ENCODE measurements at places on chromosomes 7 and 10.
A peak's percentile ranks its signal among the peaks of the same experiment; 100 is the strongest.

- no peak for DNase-seq
Measured at GRCh38 chr7:115226410-115226809, 304.5 kb downstream of the MDFIC start.

DNA sequence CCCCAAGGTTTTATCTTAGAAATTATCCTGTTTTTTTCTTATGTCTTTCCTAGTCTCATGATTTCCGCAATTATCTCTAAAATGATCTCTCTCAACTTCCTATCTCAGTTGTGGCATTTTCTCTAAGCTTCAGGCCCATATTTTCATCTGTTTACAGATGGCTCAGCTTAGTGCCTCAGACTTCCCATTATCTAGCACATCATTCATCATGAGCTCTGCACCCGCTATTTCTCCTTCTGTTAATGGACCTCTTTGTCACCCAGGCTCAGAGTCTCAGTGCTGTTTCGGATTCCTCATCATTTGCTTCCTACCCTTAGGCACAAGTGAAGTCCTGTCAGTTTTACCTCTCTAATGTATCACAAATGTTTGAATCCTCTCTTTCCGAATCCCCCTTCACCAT is 84.1 kb downstream of the BMPR1A start:
- DNase-seq = no peak

DNA sequence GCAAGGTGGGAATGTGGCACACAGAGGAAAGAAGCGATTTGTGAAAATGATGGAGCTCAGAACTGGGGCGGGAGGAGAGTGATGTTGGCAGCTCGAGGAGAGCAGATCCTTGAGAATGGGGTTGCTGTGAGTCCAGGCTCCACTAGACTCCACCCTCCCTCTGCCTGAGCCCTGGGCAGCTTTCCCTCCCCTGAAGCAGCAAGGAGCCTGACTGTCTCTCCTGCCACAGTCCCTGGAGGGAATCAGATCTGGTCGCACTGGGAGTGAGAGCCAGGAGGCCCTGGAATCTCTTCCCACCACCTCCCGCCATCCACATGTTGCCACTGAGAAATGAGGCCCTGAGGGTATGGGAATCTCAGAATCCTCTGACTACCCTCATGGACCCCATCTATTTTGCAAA is 362.7 kb downstream of the PLXNA4 start:
- DNase-seq = no peak

- no peak for DNase-seq
Measured at GRCh38 chr10:96873756-96874467, 41.8 kb downstream of the LCOR start.

- DNase-seq = peak; percentile 54
Measured at GRCh38 chr10:12707461-12708185, 293.9 kb downstream of the CCDC3 start.

GRCh38 chr7:99679032-99679399 is 780 bp downstream of the CYP3A5 start:
- no peak for DNase-seq

- no peak for DNase-seq
Measured at GRCh38 chr10:83706952-83707582, 432.2 kb upstream of the GHITM start.

DNA sequence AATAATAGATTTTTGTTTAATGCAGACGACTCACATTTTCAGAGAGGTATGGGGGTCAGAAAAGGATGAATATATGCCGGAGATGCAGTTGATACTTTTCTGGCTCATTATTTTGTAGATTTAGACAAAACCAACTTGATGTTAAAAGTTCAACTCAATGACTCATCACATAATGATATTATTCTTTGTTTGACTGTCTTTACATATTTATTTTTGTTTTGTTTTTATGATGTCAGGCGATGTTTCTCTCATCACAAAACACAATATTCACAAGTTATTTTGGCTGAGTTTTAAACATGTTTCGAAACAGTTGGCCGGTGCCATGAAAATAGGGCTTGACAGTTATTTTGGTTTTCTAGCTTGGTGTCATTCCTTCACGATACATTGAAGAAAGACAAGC is 1.3 kb downstream of the GJD4 start:
- no peak for DNase-seq

DNA sequence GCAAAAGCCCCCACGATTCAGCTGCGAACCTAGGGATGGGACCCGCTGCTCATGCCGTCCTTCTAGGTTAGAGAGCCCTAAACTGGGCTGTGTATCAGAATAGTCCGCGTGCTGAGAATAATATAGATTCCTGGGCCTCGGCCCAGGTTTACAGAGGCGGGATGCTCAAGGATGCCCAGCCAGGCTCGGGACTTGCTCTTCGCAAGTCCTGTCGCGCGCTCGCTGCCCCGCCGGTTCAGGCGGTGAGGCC is 266 bp upstream of the STMP1 start:
- no peak for DNase-seq

GRCh38 chr7:142329062-142329790 is 71.4 kb upstream of the PRSS58 start:
- DNase-seq = no peak

GRCh38 chr7:21819048-21819447 is 126.7 kb downstream of the CDCA7L start:
- no peak for DNase-seq

- no peak for DNase-seq
Measured at GRCh38 chr7:101488826-101489572, 126.3 kb downstream of the COL26A1 start.

- DNase-seq = no peak
Measured at GRCh38 chr7:46368871-46369270, 447.8 kb upstream of the IGFBP3 start.

DNA sequence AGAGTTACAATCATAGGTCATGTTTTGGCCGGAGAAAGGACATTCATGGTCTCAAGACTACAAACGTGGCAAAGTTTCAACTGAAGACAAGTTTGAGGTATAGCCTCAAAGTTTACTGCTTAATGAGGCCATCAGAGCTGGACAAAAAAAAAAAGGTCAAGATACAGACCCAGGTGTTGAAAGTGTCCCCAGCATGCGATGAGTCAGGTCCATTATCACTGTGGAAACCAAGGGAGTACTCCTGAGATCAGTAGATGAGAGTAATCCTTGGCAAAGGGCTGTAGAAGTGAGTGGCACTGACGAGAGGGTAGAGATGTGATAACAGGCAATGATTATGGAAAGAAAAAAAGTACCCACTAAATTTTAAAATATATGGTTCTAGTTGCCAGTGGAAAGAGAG is 80.1 kb upstream of the LRRN3 start:
- DNase-seq = no peak

- no peak for DNase-seq
Measured at GRCh38 chr10:80324891-80325364, 31.6 kb downstream of the DYDC1 start.

DNA sequence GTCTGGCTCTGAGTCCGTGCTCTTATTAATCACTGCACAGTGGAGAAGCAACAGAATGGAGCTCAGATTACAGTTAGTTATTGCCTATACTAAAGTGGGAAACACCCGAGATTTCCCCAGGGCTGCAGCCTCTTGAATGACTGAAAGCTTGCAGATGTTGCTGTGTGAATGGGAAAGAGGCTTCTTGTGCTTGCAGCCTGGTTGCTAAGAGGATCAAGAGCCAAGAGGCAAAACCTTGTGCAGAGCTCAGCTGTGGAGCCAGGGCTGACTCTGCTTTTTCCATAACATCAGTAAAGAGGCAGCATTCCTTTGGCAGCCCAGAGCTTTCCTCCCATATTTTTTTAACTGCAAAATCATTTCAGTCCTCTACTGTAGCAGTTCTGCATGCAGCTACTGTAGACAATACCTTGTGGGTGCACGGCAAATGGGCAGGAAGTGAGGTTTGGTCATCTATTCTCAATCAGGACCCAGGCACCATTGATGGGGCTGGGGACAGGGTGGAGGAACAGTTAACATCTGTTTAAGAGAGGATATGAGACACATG is 86.5 kb downstream of the RALA start:
- peak; percentile 78 for DNase-seq

- DNase-seq = no peak
Measured at GRCh38 chr7:32569388-32570289, 74.3 kb downstream of the AVL9 start.

DNA sequence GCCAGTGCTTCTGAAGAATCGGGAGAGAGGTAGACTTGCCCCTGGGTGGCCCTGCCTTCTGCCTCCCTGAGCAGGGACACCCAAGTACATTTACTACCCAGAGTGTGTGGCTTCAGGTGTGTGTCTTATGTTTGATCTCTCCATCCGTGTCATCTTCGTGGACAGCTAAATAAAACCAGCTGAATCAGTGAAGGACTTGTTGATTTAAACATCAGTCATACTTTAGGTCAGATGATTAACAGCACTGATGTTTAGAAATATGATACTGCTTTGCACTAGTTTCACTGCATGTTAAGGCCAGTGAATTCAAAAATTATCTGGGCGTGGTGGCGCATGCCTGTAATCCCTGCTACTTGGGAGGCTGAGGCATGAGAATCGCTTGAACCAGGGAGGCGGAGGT is 4.0 kb downstream of the MTG1 start:
- DNase-seq = no peak

- DNase-seq = no peak
Measured at GRCh38 chr7:85081392-85081791, 105.5 kb downstream of the SEMA3D start.

DNA sequence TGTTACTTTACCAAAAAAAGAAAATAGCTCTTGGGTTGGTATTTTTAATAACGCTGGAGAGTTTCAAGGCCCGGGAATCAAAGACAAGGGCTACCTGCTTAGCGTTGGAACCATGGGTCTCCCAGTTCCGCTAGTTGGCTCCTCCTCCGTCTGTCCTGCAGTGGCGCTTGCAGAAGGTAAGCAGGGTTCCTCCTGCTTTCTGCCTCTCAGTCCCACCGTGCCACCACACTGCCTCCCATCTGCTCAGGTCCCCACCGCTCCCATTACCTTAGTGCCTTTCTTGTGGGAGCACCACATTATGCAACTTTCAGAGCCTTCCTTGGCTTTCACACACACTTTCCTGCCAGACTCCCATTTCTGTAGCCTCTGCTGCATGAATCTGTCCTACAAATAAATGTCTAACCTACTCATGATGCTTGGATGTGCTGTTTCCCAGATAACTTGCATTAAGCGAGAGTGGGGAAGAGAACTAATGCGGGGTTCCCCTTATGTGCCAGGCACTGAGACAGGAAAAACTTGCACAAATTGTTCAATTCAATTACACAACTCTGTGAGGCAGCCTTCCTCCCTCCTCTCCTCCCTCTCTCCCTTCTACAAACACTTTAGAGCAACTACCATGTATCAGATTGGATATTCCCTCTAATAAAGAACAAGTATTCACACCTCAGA is 124.5 kb downstream of the AOAH start:
- DNase-seq = no peak

DNA sequence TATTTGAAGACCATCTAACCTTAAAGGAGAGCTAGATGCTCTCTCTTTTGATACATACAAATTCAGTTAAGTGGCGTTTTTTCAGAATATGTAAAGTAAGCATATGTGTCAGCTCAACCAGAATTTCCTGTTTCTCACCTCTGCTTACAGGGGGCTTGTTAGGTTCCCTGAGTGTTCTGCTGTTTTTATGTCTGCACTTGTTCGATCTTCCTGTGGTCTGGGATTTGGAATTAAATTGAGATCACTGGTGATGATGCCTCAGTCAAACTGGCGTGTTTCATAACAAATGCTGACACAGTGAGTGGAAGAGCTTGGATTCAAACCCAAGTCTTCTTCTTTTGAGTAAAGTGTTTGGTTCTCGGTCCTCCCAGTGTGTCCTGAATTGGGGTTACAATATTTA is 348.3 kb upstream of the AKR1E2 start:
- no peak for DNase-seq

- no peak for DNase-seq
Measured at GRCh38 chr10:35511647-35512046, 93.5 kb upstream of the GJD4 start.

GRCh38 chr10:15448598-15448997 is 77.5 kb upstream of the FAM171A1 start:
- DNase-seq = no peak

GRCh38 chr7:32116436-32116835 is 46.2 kb upstream of the PDE1C start:
- DNase-seq = no peak

- DNase-seq = no peak
Measured at GRCh38 chr7:141557360-141557759, 6.2 kb downstream of the AGK start.

DNA sequence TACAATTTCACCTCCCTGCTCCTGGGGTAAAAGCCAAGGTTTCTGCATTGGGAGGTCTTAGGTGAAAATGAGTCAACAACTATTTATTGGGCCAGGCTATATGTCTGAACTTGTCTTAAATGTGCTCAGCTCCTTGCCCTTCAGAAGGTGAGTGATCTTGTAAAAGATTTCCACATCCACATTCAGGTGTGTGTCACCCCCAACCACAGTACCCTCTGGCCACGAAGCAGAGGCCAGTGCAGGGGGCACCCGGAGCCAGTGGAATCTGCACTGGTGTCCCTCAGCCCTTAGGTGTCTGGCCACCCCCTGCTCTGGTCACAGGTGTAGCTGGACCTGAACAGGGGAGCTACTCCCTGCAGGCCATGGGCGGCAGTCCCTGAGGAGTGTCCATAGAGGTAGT is 198.5 kb downstream of the PAXIP1 start:
- DNase-seq = no peak

GRCh38 chr10:120156614-120157274 is 264.2 kb downstream of the SEC23IP start:
- no peak for DNase-seq

DNA sequence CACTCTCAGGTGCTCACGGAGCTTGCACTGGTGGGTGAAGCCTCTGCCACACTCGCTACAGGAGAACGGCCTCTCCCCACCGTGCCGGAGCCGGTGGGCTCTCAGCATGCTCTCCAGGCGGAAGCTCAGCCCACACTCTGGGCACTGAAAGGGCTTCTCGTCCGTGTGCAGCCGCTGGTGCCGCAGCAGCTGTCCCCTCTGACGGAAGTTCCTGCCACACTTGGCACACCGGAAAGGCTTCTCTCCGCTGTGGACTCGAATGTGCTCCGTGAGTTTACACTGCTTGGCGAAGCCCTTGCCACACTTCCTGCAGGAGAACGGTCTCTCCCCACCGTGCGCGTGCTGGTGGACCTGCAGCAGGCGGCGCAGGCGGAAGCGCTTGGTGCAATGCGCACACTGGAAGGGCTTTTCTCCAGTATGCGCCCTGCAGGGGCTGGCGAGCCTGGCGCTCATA is 19.3 kb downstream of the ZNF786 start:
- no peak for DNase-seq

DNA sequence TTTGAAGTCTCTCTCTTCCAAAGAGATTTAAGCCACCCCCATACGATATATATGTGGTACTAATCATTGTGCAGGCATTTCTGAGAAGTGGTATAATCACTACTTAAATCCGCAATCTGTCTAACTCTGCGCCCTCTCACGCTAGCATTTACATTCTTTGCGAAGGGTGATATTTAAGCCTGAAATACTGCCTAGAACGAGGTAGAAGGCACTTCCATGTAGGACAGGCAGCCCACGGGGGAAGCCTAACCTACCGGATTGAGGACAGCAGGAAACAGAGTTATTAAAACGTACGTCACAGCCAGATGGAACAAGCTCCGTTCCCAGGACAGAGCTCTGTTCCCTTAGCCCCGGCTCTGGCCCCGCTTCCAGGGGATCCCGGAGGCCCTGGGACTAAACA is 59.3 kb upstream of the ECHDC3 start:
- DNase-seq = no peak

GRCh38 chr10:113169853-113170460 is 219.9 kb downstream of the TCF7L2 start:
- DNase-seq = no peak

All from AG08395 (cell line).